ENCODE measurements at places on chromosomes 2 and 18.
A peak's percentile ranks its signal among the peaks of the same experiment; 100 is the strongest.

- DNase-seq: no peak
Measured at GRCh38 chr2:154555710-154556109, 142.8 kb upstream of the KCNJ3 start.

GRCh38 chr18:2686349-2686968 is 30.9 kb downstream of the SMCHD1 start:
- no peak for DNase-seq

DNA sequence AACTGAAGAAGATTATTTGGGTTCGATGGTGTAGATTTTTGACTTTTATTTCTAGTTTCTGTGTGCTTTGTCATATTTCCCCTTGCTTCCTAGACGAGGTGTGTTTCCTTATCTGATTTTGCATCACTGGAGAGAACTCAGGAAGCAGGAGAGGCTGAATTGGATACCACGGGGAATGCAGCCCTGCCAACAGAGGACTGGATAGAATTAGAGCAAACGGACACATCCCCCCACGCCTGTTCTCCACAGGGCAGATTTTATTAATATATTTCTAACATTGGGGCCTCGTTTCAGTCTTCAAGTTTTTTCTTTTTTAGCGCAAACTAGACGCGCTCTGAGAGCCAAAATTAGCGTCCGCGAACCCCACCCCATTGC is 678 bp upstream of the VAPA start:
- no peak for DNase-seq

- no peak for DNase-seq
Measured at GRCh38 chr2:169761251-169761969, 27.8 kb downstream of the KLHL23 start.

- DNase-seq: no peak
Measured at GRCh38 chr2:179044500-179044899, 5.4 kb downstream of the CCDC141 start.

- DNase-seq: no peak
Measured at GRCh38 chr2:109166811-109167210, 37.8 kb downstream of the SH3RF3 start.

GRCh38 chr2:30190637-30191036 is 40.7 kb upstream of the LBH start:
- DNase-seq: no peak

DNA sequence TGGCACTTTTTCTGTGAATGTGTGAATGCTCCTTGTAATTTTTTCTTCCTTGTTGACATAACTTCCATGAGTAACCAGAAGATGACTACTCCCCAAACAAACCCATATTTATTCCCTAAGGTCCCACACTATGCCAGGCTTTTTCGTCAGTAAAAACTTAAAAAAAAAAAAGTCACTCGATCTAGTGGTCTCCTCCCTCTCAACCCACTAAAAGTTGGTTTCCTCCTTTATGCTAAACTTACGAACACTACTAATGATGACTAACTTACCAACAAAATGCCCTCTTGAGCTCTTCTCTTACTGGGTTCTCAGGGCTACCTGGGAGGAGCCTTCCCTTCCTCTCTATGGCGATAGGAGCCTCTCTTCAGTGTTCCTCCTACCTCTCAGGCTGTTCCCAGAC is 18.2 kb downstream of the ACVR1 start:
- no peak for DNase-seq

GRCh38 chr18:926946-927345 is 22.3 kb downstream of the ADCYAP1 start:
- no peak for DNase-seq

DNA sequence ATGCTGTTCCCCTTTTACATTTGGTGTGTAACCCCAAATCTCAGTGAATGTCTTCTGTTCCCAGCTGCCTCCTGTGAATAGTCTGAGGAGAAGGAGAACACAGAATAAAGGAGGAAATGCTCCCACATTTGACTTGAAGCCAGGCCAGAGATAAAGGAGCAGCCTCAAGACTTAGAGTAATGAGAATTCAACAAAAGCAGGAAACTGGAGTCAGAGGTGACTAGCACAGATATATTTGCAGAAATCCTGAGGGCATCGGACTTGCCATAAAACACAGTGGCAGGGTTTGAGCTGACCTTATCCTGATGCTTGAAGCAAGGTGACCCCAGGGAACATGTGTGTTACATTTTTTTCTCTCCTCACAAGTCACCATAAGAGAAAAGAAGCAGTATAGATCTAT is 291.4 kb upstream of the RND3 start:
- DNase-seq: no peak

DNA sequence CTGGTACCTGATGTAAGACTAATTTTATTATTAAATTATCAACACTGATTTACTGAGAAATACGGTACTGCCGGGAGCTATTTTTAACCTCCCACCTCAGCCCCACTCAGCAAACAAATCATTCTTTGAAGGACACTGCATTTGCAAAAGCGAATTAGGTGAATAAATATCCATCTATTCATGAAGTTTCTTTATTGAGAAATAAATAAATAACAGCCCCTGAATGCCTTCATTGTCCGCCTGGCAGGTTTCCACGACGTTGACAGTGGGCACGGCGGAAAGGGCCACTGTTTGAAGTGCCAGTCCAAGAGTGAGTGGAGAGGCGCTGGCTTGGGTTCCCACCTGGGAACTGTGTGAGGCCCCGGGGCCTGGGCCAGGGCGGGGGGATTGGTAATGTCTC is 15.7 kb downstream of the C1QL2 start:
- DNase-seq: peak; percentile 56

DNA sequence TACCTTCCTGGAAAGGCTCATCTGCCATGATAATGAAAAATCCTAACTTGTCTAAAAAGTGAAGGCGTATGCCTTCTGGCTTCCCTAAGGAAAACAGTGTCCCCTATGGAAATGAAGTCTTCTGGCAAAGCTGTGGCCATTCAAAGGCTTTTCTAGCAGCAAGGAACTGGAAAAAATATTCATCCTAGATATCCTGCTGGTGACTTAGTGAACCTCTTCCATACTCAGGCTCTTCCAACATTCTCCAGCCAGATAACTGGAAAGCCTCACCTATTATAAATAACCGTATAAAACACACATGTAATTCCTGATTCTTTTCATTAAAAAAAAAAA is 84.7 kb downstream of the RBMS1 start:
- DNase-seq: no peak

DNA sequence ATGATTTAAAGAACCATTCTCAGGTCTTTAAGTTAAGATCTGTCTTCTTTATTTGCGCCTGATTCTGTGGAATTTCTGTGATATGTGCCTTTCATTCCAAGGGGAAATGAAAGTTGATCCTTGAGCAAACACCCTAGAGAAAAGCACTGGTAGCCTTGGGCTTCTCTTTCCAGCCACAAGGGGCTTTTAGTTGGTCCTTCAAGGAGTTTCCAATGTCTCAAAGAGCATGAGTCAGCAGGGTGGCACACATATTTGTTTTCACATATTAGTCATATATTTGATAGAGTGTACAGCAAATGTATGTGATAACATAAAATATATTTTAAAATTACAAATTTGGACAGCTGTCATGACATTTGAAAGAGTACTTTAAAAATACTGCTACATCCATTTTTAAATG is 339.5 kb downstream of the TXNL1 start:
- DNase-seq: no peak

- no peak for DNase-seq
Measured at GRCh38 chr18:31884020-31884419, 58.9 kb downstream of the TRAPPC8 start.

- DNase-seq: peak; percentile 8
Measured at GRCh38 chr2:61670591-61671501, 132.7 kb upstream of the XPO1 start.

- DNase-seq: no peak
Measured at GRCh38 chr2:36366491-36367120, 11.0 kb downstream of the CRIM1 start.

GRCh38 chr18:45997700-45998151 is 30.6 kb upstream of the EPG5 start:
- DNase-seq: no peak

DNA sequence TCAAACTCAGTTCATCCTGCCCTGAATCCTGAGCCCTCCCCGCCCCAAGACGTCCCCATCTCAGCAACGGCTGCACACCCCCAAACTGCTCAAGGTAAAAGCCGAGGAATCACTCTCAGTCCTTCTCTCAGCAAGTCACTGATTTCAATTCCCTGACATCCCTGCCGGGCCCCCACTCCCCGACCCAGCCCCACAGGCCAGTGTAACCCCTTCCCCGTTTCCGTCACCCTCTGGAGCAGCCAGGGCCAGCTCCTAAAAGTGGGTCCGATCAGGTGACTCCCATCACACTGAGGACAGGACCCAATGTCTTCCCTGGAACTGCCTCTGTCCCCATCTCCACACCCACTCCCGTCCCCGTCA is 20.5 kb downstream of the SNORC start:
- no peak for DNase-seq

DNA sequence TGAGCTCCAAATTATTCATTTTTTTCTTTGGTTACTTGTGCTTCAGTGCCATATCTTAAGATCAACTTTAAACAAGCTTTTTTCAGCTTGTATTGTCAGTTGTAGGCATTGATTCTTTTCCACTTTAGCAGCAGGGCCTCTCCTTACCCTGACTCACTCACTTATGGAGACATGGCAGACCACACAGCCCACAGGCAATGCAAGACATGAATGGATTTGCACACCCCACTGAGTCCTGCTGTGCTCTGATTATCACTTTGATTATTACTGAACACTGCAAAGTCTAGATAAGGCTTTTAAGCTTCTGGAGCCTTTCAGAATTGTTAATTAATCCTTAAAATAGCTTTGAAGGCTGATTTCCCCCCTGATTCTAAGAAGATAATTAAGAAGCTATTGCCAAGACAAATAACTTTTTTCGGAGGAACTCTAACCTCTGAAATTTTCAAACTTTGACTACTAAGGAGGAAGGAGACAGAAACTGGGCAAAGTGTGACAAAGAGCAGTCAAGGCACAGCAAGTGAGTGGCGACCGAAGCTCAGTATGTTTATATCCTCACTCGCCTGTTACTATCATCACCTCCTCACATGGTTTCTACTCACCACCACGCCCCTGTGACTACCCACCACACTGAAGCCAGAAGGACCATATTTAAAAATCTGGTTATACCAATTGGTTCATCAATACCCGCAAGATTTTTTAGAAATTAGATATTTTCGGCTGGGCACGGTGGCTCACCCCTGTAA is 43.3 kb downstream of the CACNB4 start:
- no peak for DNase-seq

- peak; percentile 14 for DNase-seq
Measured at GRCh38 chr18:59249199-59249774, 24.0 kb downstream of the RAX start.

- peak; percentile 23 for DNase-seq
Measured at GRCh38 chr2:158138255-158138654, 36.6 kb downstream of the UPP2 start.

DNA sequence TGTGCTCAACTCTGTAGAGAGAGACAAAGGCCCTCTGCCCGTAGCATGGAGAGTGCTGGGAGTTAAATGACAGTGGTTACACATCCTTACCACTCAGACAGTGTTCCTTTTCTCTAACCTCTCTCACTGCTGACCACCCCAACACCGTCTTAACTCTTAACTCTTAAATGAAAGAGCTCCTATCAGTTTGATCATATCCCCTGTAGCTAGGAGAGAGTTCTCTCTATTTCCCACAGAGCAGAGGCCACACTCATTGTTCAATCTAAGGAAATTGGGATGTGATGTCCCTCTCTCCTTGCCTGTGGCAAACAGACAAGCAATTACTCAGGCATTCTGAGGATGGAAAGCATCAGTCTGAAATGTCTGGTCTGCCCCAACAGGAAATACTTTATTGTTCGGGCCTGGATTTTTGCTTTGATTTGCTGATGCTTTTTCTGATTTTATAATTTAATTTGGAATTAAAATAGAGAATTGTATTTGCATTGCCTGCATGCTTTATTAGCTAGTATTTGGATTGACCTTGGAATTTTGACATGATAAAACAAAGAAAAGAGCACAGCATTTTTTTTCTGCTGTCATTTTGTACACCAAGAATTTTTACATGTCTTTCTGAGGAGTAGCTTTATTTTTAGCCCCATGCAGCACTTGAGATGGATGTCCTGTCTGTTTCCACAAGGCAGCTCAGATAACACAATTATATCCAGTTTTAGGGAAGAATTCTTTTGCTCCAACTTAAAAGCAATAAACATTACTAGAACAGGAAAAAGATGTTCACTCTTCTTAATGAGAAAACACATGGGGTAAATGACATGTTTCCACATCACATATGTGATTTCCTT is 27.7 kb upstream of the IER3IP1 start:
- no peak for DNase-seq

DNA sequence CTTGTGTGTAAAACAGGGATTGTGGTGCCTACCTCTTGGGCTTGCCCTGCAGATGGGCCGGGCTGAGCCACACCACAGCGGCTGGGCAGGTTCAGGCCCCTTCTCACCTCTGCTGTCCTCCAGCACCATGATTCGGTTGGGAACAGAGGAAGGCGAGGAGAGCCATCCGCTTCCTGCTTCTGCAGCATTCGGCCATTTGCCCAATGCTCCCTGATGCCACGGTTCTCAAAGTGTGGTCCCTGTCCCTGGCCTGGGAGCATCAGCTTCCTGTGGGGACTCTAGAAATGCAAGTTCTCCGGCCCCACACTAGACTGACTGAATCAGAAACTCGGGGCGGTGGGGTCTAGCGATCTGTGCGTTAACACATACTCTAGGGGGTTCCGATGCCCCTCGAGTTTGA is 65.1 kb downstream of the RRM2 start:
- DNase-seq: no peak

DNA sequence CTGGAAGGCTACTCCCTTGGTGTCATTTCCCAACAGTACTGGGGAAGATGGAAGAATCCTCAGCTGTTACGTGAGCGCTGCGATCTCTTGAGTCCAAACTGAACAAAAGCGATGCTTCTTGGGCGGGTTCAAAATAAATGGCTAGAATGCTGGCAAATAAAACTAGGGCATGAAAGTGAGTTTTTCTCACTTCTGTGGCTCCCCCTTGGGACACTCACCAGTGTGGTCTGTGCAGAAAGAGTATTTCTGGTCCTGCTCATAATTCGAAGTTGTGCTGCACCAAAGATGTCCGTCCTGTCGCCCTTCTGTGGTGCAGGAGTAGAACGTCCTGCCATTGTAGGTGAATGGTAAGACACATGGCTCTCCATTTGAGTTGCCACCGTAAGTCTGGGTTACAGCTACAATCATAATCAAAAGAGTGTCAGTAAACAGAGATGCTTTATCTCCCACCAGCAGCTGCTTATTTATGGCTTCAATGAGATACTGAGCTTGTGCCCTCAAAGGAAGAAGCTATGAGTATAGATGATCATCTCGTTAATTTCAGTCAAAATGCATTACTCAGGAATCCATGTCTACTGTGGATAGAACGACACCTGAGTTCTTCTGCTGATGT is 11.8 kb downstream of the FN1 start:
- no peak for DNase-seq

DNA sequence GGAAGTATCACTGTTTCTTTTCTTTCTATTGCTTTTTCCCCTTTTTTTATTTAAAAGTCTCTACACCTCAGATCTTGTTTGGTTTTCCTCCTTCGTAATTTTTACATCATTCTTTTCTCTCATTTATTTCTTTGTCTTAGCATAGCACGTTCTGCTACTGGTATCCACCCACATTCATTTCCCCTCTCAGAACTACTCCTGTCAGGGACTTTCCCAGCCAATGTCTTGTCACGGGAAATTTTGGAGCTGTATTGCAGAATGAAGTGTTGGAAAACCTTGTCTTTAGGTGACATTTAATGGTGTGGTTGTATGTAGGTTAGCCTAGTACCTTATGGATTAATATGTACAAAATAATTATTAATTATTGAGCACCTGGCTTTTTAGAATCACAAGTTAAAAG is 34.0 kb downstream of the TTLL4 start:
- DNase-seq: no peak

Data from amygdala (tissue), 56 donors.